ENCODE measurements at places on chromosomes 7 and 10. TPM values are rescaled to one million over a fixed set of nuclear protein-coding genes. Genes with fewer than 3 reads are reported as not detected.

GRCh38 chr7:93890041-93890463, 501 bp downstream of the TFPI2 start:
- peak; percentile 58 for DNase-seq

IL6 gene
- total RNA-seq = 0.56 TPM

STOX1 gene
- 0.99 TPM for total RNA-seq

DNA sequence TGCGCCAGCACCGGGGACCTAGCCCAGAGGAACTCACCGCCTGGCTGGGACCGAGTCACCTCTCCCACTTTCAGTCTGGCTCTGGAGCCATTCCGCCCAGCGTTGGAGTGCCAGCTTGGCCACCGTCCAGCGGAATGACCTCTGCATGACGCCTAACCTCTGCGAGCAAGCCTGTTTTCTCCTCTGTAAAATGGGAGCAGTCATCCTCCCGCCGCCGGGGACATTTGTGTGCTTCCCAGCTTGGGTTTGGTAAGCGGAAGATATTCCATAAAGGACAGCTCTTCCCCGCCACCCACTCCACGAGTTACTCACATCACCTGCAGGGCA, 1.3 kb upstream of the ZCCHC24 start:
- DNase-seq = no peak

DNA sequence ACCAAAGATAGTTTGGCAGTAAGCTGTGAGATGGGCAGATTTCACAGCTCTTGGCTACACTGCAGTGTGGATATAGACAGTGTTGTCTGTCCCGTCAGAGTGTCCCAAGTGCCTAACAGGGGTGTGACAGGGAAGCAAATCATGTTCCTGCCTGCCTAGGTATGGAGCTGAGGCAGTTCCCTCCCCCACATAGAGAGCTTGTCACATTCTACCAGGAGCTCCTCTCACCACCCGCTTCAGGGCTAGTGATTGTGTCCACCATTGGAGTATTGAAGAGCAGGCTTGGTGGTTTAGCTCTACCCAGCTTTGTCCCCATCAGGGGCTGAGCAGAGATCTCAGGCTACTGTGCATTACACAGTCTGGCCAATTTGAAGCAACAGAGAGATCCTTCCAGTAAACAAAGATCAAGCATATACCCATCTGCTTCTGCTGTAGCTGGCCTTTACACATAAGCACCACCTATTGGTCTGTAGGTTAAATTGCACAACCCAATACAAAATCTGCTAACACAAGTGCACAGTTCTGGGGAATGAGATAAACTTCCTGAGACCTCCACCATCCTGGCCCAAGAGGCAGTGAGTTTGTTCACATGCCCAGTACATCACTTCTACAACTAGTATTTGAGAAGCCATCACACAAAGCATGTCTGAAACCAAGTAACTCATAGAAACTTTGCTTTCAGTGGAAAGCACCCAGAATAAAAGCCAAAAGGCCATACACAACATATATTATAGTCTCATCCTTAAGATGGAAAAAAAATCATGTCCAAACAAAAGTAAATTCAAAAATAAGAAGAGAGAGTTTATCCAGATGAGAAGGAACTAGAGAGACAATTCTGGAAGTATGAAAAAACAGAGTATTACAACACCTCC, 67.3 kb downstream of the GLCCI1 start:
- DNase-seq = peak; percentile 4

RADIL gene
- total RNA-seq = 1.8 TPM

DNA sequence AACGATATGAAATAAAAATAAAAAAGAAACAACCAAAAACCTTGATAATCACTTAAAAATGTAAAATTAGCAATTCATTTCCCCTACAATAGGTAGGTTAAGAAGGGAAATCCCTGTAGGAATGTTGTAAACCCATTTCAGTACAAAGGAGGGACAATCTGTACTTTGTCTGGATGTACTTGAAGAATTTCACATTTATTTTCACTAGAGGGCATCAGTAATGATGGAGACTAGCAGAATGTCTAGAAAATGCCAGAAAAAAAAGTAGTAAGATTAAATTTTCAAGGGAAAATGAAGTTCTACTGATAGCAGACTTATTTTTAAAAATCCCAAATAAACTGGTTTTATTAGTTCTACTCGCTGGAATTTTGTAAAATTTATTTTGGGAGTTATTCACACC, 209.0 kb upstream of the FZD1 start:
- DNase-seq = no peak

GRCh38 chr7:6628045-6628444, 9.1 kb upstream of the ZNF316 start:
- no peak for DNase-seq

FGFR2 gene
- total RNA-seq = not detected

Data from myocyte (in vitro differentiated cells).